ENCODE measurements at places on chromosomes 2 and 18.

- DNase-seq, result no peak
Measured at GRCh38 chr2:130918393-130918792, 81.7 kb downstream of the ARHGEF4 start.

DNA sequence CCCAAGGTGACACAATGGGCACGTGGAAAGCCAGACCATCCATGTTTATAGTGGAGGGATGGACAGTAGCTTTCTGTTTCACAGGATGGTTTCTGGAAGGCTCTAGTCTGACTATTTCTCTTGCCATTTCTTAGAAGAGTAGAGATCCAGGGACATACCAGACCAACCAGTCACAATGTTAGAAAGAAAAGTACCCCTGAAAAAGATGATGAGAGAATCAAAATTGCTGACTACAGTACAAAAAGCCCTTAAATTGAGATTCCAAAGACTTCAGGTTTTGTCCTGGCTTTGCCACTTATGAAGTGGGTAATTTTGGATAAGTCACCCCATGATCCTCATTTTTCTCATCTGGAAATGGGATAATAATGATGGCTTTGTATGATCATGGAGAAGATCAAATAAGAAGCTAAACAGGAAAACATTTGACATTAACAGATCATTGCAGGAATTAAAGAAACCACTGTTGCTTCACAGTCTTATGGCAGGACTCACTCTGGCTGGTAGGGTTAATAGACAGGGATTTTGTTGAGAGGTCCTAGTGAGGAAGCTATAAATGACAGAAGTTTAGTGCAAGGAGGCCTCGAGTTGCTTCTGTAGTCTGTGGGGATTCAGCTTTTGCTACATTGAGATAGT lies 386.0 kb downstream of the IRS1 start:
- no peak for DNase-seq

GRCh38 chr2:32962690-32963089 lies 15.9 kb downstream of the LTBP1 start:
- DNase-seq, result no peak

- DNase-seq, result no peak
Measured at GRCh38 chr2:126774761-126775160, 118.8 kb downstream of the GYPC start.

- no peak for DNase-seq
Measured at GRCh38 chr2:185643434-185643833, 95.2 kb upstream of the FSIP2 start.

GRCh38 chr2:217952409-217952808 lies 50.4 kb downstream of the TNS1 start:
- DNase-seq, result no peak

GRCh38 chr2:158325782-158326340 lies 130.7 kb downstream of the CCDC148 start:
- DNase-seq, result no peak

- no peak for DNase-seq
Measured at GRCh38 chr2:239815671-239816070, 209.5 kb downstream of the NDUFA10 start.

DNA sequence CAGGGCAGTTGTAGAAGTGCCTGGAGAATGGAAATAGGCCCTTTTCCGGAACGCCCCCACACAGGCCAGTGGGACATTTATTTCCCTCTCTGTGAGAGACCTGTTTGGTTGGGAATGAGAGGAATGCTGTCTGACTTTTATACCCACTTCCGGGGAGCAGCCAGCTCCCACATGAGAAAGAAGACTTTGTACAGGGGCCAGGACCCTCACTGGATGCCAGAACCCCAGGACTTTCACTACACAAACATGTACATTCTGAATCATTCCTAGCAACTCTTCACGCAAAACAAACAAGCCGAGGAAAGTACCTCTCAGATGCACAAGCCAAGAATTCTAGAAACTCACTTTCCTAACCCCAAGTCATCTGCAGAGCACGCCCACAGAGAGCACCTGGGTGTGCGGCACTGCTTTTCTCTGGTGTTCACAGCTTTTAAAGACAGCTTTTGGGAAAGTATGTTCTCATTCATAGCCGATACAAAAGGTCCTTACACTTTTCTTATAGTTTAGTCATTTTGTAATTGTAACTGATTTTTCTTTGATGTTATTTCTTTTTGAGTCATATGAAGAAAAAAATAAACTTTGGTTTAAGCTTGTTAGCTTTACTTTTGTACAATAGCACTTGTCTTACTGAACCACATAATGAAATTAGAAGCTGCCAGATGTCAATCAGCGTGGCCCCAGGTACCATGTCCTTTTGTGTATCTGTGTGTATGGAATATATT lies 856.1 kb upstream of the ID2 start:
- no peak for DNase-seq

DNA sequence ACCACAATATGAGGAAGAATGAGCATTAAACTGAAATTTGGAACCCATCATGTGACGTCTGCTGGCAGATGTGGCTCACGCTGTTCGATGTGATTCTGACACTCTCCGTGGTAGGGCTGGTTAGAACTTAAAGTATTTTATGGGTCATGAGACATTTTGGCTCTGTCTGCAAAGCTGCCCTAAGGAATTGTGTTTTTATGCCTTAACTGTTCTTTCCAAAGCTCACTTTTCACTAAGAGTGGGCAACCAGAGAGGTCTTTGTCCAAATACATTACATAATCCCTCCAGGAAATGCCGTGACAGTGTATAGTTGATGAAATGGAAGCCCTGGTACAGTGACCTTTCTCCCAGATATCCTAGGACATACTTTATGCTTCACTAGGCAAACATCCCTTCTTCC lies 119.1 kb downstream of the AQP4 start:
- no peak for DNase-seq

- no peak for DNase-seq
Measured at GRCh38 chr18:48814490-48815178, 136.1 kb downstream of the SMAD7 start.

GRCh38 chr2:73284296-73285158 lies at the start of gene FBXO41:
Gene FBXO41 (minus strand): TSS chr2:73284478. CDS start chr2:73269630, 14,848 bp downstream.
- DNase-seq, result no peak

DNA sequence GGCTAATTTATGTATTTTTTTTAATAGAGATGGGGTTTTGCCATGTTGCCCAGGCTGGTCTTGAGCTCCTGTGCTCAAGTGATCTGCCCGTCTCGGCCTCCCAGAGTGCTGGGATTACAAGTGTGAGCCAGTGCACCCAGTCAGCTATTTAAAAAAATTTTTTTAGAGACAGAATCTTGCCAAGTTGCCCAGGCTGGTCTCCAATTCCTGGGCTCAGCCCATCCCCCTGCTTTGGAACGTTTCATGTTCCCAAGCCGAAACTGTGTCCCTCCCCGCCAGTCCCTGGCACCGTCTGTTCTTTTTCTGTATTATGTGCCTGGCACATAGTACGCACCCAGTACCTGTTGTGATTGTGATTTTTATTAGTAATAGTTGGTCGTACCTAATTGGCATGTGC lies 63.1 kb upstream of the MGAT5 start:
- no peak for DNase-seq

DNA sequence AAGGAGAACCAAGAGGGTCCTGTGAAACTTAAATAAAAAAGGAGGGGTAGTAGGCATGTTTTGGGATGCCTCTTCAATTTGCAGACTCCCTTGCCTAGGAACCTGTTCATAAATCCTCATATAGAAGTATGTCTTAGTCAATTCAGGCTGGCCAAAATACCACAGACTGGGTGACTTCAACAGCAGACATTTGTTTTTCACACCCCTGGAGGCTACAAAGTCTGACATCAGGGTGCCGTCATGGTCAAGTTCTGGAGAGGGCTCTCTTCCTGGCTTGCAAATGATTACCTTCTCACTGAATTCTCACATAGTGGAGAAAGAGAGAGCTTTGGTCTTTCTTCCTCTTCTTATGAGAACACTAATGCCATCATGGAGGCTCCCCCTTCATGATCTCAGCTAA lies 4.1 kb upstream of the TCF4 start:
- DNase-seq, result no peak

GRCh38 chr2:225493420-225494099 lies 94.0 kb downstream of the NYAP2 start:
- DNase-seq, result no peak

GRCh38 chr2:235894839-235895238 lies 273.3 kb downstream of the GBX2 start:
- DNase-seq, result no peak

GRCh38 chr2:119160361-119160990 lies 1.9 kb upstream of the C1QL2 start:
- DNase-seq, result no peak

DNA sequence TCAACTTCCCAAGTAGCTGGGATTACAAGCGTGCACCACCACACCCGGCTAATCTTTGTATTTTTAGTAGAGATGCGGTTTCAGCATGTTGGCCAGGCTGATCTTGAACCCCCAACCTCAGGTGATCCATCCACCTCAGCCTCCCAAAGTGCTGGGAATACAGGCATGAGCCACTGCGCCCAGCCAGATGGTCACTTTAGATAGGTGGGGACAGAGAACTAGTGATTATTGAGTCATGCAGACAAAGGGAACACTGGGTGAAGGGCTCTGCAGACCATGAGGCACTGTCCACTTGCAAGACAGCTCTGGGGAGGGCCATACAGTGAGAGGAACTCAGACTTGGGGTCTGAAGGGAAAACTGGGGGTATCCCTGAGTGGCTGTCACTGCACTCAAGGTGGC lies 58.4 kb upstream of the POMC start:
- DNase-seq, result no peak

DNA sequence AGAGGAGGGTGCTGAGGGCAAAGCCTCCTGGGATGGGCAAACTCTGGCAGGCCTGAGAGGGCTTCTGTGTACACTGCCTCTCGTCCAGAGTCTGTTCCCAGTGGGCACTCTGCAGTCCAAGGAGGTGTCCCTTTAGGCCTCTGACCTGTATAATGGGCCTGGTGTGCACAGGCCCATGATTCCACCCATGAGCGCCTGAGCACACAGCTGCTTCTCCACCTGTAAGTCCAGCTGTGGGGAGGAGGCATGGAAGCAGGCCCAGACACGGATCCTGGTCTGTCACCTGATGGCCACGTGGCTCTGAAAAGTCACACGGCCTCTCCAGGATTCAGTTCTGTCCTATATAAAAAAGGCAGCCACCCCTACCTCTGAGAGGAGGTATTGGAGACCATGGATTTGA lies 57.0 kb downstream of the PARD6G start:
- no peak for DNase-seq

GRCh38 chr18:11906176-11906575 lies 1.9 kb downstream of the MPPE1 start:
- DNase-seq, result no peak

GRCh38 chr2:23215016-23215415 lies 170.0 kb upstream of the KLHL29 start:
- DNase-seq, result no peak

- no peak for DNase-seq
Measured at GRCh38 chr2:61632276-61633169, 94.4 kb upstream of the XPO1 start.

DNA sequence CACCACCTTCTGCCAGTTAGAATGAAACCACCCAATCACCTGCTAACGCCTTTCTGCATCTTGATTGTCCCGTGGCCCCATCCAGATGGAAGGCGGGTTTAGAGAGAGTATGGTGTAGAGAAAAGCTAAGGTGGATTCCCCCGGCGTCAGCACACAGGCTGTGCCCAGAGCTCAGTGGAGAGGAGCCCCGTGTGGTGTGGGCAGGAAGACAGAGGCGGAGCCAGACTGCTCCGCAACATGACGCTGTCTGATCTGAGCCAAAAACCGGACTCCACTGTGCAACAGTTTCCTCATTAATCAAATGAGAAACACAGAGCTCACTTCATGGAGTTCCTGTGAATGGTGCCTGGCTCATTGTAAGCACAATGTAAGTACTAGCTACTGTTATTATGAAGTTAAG lies 448.1 kb upstream of the SMIM21 start:
- no peak for DNase-seq

- DNase-seq, result no peak
Measured at GRCh38 chr2:62467475-62468321, 38.3 kb downstream of the TMEM17 start.

DNA sequence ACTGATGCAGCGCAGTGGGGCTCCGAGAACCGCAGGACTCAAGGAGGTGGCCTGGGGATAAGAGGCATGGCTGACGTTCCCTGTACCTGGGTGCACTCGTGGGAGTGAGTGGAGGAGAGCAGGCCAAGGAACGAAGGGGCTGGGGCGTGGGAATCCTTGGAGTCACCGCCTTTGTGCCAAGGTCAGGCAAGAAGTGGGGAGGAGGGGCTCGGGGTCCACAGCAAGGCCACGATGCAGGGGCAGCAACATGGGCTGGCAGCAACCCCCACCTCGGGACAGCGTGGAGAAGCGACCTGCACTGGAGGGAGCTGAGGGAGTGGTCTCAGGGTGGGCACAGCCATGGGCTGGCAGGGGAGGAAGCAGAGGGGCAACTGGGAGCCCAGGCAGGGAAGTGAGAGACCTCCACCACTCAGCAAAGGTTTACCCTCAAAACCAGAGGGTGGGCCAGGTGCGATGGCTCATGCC lies 18.6 kb downstream of the ARID5A start:
- DNase-seq, result no peak

DNA sequence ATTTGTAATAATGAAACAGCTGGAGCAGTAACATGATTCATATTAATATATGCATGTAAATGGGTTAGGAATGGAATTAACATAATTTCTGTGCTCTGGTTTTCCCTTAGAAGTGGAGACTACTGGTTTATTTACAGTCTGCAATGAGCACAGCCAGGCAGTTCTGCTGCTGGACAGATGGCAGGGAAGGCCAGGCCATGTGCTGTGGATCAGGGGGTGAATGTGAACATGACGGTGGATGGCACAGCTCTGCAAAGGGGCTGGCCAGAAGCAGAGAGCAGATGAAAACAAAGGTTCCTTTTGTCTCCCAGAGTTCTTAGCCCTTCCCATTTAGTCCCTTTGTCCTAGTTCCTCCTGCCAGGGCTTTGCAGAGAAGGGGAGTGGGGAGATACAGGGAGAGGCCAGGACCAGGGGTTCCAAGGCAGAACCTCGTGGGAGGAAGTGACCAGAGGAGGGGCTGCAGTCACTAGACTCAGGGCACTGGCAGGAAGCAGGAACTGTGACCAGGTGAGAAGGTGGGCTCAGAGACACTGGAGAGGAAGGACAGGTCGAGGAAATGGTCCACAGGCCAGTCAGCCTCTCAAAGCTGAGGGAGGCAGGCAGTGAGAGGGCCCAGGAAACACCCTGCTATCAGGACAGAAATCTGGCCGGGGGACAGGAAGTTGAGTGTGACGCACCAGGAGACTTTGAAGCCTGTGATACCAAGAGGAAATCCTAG lies 112.9 kb upstream of the ATP8B1 start:
- DNase-seq, result no peak

- no peak for DNase-seq
Measured at GRCh38 chr2:191010887-191011885, 2.8 kb downstream of the STAT1 start.

- DNase-seq, result no peak
Measured at GRCh38 chr2:223433461-223433860, 168.7 kb downstream of the SCG2 start.

- no peak for DNase-seq
Measured at GRCh38 chr2:143928184-143928583, 591.7 kb downstream of the ZEB2 start.

GRCh38 chr2:179900655-179901054 lies 39.2 kb upstream of the ZNF385B start:
- no peak for DNase-seq

- DNase-seq, result no peak
Measured at GRCh38 chr2:164836907-164837306, 4.7 kb downstream of the COBLL1 start.

- DNase-seq, result no peak
Measured at GRCh38 chr2:53460347-53460746, 307.3 kb upstream of the CHAC2 start.

Measured in AG04449 (cell line).